CD4-positive, alpha-beta T cell treated with Interferon gamma for 1 hour (primary cell): ENCODE measurements at places on chromosomes 2 and 18.

DNA sequence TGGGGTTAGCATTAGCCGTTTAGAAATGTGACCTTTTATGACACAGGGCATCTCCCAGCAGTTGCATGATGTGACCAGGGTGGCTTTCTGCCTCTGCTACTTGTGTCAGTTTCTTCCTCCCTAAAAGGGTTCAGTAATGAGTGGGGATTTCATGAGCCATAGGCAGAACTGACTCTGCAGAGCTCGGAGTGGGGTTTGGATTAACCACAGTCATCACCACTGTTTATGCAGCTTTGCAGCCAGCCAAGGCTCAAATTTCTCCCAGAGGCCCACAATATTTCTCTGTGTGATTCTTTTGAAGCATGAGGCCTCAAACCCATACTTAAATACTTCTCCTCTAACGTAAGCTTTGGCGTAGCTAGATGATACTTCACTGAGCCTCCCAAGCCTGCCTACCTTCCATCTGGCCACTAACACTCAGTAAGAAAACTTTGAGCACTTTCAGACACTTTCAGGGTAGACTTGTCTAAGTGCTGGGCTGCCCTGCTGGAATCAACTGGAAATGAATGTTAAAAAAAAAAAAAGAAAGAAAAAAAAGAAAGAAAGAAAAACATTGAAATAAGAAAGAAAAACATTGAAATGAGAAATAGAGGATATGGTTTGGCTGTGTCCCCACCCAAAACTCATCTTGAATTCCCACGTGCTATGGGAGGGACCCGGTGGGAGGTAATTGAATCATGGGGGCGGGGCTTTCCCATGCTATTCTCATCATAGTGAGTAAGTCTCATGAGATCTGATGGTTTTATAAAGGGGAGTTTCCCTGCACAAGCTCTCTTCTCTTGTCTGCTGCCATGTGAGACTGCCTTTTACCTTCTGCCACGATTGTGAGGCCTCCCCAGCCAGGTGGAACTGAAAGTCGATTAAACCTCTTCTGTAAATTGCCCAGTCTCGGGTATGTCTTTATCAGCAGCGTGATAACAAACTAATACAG is 11.5 kb upstream of the LAPTM4A start:
- DNase-seq = no peak

DNA sequence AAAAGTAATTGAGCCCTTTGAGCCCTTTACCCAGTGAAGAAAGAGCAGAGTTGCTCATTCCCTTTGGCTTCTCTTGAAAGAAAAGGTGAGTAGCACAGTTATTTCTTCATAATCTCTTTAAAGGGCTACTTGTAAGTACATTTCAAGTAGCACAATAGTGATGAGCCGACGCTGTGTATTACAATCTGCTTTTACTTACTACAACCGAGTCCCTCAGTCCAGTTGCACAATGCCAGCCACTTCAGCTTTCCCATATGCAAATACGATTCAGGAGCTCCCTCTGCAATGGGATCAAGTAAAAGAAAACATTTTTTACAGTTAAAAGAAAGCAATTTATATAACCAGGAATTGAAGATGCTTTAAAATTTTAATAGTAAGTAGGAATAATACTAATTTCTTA is 868.5 kb downstream of the RNF144A start:
- DNase-seq = no peak

DNA sequence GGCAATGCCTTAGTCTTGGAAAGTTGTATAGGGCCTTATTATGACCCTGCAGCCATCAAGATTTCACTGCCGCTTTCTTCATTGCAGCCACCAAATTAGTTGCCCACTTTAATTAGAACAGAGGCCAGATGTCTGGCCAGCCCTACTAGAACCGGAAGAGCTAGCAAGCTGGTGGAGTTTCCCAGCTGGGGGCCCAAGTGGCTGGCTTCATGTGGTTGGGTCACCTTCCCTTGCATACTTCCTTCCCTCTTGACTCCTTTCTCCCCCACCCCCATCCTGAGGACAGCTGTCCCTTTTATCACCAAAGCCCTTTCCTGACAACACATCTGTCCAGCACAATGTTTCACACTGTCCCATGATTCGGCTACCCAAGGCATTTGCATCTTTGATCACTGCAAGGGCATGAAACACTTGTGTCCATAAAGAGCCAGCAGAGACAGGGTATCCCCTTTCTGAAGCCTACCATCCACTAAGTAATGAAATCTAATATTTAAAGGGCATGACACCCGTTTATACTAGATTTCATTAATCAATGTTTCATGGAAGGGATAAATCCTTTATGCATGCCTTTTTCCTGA is 187.2 kb downstream of the BCL11A start:
- peak; percentile 40 for DNase-seq

DNA sequence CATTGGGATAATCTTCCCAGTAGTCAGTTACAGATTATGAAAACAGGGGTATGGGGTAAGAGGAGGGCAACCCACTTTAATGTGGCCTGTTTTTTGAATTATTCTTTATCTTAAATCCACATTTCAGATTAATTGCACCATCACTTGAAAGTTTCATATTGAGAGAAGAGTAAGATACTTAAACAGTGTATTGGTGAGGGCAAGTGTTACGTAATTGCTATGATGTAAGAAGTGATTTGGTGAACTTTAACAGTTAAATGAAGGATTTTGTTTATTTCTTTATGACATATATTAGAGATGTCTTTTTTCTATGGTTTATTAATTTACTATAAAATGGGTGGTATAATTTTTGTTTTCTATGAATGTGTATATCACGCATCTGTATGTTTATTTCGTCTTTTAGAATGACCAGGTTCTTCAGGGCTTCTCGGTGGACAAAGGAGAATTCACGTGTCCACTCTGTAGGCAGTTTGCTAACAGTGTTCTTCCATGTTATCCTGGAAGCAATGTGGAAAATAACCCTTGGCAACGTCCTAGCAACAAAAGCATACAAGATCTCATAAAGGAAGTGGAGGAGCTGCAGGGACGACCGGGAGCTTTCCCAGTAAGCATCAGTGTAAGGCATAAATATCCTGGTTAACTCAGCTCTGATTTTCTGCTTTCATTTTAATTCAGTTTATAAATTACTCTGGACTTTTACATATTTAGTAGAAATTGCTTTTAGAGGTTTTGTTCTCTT is 171.2 kb upstream of the MYO3B start:
- DNase-seq = no peak

DNA sequence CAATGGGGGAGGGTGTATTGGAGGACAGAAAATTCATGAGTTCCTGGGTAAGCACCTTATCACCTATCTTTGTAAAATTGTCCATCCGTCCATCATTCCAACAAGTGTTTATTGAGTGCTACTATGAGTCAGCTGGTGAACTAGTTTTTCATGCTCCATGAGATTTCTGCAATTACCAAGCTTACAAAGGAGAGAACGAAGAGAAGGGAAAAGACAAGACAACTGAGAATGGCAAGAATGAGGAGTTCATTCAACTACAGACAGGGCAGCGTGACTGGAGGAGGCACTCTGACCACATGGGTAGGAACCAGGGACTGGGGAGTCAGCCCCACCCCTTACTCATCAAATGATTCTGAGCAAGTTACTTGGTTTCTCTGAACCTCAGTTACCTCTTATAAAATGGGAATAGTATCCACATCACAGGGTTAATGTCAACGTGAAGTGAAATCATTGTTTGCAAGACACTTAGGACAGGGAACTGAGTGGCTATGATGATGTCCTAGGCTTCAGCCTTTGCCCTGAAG is 18.6 kb upstream of the TXNDC2 start:
- no peak for DNase-seq

DNA sequence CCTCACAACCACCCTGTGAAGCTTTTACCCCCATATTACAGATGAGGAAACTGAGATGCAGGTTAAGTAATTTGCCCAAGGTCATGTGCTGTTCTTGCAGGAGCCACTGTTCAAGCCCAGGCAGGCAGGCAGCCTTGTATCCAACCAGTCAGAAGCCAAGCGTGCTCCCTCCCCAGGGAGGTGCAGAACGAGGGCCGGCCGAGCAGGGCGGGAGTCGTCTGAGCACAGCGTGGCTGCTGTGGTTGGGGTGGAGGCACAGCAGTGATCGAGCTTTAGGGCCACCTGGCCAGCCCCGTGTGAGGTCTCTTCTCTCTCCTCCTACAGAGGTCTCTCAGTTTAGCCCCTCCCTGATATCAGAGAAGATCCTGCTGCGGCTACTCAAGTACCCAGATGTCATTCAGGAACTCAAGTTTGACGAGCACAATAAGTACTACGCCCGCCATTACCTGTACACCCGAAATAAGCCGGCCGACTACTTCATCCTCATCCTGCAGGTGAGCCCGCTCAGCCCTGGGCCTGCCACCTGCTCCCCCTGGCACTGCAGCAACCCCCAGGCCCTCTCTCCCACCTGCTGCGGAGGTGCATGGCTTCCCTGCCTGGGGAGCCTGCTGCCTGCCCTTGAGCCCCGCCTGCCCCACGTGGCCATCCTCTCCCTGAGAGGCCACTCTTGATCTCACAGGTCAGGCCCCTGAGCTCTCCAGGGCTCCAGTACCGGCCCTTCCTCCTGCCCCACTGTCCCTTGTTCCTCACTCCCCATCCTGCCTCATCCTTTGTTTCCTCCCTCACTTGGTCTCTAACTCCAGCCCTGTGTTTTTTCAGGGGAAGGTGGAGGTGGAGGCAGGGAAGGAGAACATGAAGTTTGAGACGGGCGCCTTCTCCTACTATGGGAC is 17.1 kb upstream of the CNNM3 start:
- DNase-seq = no peak

DNA sequence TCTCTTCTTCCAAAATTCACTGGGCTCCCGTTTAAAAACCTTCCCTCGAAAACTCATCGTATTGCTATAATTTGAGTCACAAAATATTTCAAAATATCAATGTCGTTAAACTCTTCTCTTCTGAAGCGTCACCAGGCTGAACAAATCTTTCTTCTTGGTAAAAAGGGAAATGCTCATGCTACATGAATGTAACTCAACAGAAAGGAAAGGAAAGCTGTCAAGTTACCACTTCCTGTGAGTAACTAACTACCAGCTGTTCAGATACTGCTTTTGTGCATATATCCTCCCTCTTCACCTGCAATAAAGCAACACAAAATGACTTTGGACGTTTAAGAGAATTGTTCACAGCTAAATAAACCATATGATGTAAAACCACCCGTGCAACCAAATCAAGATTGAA is 95.4 kb downstream of the DOCK10 start:
- no peak for DNase-seq

DNA sequence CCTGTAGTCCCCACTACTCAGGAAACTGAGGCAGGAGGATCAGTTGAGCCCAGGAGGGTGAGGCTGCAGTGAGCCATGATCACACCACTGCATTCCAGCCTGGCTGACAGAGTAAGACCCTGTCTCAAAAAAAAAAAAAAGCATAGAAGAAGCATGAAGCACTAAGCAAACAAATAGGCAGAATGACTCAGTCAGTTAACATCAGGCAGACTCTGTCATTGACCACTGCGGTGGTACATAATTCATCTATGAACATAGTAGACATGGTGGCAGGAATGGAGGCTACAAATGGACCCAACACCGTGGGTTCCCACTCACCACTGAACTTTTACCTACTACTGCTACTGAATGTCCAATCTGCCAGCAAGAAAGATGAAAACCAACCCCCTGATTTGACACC is 7.6 kb upstream of the ASXL2 start:
- DNase-seq = no peak

- DNase-seq = no peak
These were observed 228.0 kb upstream of the SMAD7 start for GRCh38 chr18:49178736-49179135.
